HepG2 (cell line): ENCODE measurements at places on chromosomes 3 and 15.

GRCh38 chr15:62476163-62476562, 311.1 kb upstream of the C2CD4B start:
- DNase-seq: no peak

- no peak for DNase-seq
Measured at GRCh38 chr15:83249030-83249343, 35.5 kb downstream of the BNC1 start.

GRCh38 chr3:37489355-37489754, 315.0 kb upstream of the LRRFIP2 start:
- no peak for DNase-seq

DNA sequence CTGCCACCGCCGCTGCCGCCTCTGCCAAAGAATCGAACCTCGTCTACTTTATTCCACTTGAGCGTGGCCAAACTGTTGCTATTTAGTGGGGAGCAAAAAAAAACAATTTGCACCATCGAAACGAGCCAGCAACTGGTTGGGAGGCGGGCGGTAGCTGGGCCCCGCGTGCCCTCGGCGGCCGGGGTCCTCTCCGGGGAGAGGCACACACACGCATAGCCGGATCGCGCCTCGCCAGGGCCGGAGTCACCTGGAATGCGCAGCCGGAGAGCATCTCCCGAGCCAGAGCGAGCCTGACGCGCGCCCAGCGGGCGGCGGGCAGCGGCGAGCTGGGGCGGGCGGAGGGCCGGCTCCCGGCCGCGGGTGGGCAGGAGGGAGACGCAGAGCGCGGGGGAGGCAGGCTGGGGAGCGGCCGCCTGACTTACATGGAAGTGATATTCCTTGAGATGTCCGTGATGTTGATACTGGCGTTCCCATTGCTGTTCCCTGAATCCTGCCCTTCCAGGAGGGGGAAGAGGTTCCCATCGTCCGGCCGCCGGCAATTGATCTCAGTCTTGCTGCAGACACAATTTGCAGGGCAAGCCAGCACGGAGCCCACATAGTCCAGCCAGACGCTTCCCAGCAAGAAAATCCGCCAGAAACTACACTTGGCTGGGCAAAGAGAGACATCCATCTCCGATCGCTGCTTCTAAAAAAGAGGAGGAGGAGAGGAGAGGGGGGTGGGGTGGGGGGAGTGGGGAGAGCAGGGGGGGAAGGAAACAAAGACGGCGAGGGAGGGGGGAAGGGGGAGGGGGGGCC, 858 bp downstream of the NTRK3 start:
- no peak for DNase-seq

- no peak for DNase-seq
Measured at GRCh38 chr3:128372281-128372680, 94.4 kb downstream of the DNAJB8 start.

DNA sequence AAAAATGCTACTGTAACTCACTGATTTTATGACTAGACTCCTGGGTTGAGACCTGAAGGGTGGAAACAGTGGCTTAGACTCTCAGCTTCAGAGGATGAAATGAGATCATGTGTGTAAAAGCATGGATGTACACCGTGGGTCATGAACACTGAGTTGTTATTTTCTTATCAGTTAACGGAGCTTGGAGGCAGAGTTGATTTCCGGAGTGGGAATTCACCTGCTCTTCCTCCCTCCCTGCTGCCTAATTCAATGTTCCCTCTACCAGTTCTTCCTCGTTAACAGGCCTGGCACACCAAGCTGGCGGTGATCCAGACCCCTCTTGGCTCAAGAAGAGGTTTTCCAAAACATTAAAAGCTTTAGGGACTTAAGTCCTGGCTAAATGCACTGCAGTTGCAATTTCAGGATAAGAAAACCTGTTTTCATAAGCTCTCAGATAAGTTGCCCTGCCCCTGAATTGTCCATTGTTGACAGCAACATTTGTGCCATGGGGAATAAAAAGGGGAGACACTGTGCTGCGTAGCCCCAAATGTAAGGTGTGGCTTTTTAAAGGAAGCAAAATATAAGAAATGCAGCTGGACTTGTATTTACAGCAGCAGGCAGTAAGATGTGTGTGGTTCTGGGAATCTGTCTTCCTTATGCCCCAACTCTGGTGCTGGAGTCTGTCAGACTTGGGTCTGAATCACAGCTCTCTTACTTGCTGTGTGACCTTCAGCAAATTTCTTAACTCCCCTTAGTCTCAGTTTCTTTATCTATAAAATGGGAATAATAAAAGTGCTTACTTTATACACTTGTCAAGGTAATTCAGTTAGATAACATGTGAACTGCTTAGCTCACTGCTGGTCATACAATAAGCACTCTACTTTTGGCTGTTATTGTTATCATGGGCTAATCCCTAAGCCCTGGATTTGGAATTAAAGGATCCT, 9.9 kb downstream of the PDIA5 start:
- DNase-seq: no peak

DNA sequence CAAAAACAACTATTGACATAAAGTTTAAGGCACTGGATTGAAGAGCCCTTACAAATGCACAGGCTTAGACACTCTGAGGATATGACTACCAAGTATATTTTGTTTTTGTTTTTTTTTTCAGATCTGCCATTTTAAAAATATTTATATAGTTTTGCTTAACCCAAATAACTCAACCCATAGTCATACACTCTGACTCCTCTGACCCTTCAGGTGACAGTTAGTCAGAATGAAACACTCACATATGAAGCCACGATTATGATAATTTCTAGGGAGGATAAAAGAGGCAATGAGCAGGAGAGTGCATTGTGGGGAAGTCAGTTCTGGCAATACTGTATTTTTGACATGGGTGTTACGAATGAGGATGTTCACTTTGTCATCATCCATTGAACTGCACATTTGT, 774.7 kb downstream of the MECOM start:
- no peak for DNase-seq

DNA sequence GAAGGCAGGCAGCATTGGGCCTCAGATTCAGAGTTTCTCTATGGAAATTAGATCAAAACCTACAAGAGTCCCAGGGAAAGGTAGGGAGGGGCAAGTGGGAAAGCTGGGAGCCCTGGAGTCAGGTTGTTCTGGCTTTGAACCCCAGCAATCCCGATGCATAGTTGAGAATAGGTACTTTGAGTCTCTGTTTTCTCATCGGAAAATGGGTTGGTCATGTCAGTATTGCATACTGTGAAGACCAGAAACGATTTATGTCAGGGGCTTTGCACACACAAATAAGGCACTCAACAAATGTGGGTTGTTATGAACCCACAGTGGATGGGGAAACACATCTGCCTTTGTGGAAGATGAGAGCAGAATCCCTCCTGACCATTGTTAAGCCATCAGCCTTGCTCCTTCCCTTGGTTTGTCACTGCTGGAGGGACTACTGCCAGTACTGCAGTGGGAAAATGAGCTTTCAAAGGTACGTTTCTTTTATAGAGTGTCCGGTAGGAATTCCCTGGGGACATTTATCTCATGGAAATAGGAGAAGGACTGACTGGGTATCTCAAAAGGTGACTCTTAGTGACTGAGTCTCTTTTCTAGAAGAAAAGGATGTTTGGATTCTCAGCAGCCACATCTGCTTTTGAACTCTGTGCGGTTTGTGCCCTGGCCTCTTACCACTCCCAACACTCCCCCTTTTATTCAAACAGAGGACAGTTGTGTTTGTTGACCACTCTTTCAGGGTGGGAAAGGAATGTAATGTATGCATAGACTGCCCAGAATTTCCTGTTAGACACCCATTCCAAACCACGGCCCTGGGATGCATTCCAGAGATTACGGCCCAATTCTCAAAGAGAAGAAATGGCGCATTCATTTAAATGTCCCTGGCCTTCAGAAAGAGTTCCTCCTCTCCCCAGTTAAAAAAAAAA, 54.6 kb upstream of the VILL start:
- peak; percentile 98 for DNase-seq

- DNase-seq: peak; percentile 42
Measured at GRCh38 chr15:50315814-50316630, 39.0 kb downstream of the GABPB1 start.

DNA sequence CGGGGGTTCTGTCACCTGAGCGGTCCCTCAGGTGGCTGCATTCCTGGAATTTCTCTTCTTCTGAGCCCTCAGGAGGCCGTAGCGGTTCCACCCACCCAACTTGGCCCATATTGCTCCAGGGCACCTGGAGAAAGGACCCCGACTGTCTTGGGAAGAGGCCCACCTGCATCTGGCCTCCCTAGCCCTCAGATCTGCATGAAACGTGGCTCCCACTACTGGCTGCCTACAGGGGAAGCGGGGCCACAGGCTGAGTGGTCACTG, 9.9 kb upstream of the ANPEP start:
- DNase-seq: no peak

GRCh38 chr15:32029409-32029861, 880 bp upstream of the CHRNA7 start:
- DNase-seq: no peak

GRCh38 chr3:110234831-110235230, 836.8 kb upstream of the NECTIN3 start:
- DNase-seq: no peak

GRCh38 chr15:81351651-81352050, 22.4 kb downstream of the TMC3 start:
- DNase-seq: no peak

DNA sequence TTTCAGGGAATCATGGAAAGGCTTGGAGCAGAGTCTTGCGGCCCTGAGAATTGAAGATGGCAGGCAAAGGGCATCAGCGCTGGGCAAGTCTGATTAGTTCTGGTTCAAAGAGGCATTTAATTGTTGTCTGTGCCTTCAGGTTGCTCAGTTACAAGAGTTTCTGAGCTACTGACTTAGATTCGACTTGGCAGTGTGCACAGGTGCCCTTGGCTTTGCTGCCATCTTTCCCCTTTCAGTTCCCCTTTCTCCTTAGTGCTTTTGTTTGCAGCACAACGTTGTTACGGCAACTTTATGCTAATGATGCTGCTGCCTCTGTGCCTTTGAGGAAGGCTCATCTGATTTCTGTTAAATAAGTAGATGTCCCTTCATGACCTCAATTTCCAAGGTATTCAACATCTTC, 12.5 kb downstream of the P2RY14 start:
- DNase-seq: no peak

DNA sequence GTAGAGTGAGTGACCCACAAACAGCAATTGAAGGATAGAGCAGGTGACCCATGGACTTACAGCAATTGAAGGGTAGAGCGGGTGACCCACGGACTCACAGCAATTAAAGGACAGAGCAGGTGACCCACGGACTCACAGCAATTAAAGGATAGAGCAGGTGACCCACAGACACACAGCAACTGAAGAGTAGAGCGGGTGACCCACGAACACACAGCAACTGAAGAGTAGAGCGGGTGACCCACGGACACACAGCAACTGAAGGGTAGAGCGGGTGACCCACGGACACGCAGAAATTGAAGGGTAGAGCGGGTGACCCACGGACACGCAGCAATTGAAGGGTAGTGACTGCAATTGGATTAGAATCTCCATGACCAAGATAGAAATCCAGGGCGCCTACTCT, 9.8 kb upstream of the TNK2 start:
- no peak for DNase-seq

GRCh38 chr15:66633041-66633937, 67.5 kb upstream of the LCTL start:
- no peak for DNase-seq

GRCh38 chr3:14725564-14726440, 50.9 kb downstream of the C3orf20 start:
- no peak for DNase-seq
